ENCODE measurements at places on chromosomes 16 and 17. TPM values are rescaled to one million over a fixed set of nuclear protein-coding genes. Genes with fewer than 3 reads are reported as not detected.
A peak's percentile ranks its signal among the peaks of the same experiment; 100 is the strongest.

The APOH gene
- 0.82 TPM for total RNA-seq

GRCh38 chr17:50209472-50210239, 8.2 kb upstream of the COL1A1 start:
- peak; percentile 97 for DNase-seq
- H3K4me1 ChIP-seq, result peaks cover 44% of the 10 kb centered on the region
- no peak overlapping the region for H3K4me3 ChIP-seq
- no peaks in the 10 kb centered on the region for H3K27me3 ChIP-seq
- H3K36me3 ChIP-seq, result no peaks in the 10 kb centered on the region

GRCh38 chr17:41302981-41303380, 330 bp upstream of the KRTAP29-1 start:
- DNase-seq, result no peak
- no peaks in the 10 kb centered on the region for H3K4me1 ChIP-seq
- no peaks in the 10 kb centered on the region for H3K27me3 ChIP-seq
- H3K36me3 ChIP-seq, result no peaks in the 10 kb centered on the region

- no peaks in the 10 kb centered on the region for H3K36me3 ChIP-seq
- no peak overlapping the region for H3K4me3 ChIP-seq
- H3K4me1 ChIP-seq, result peaks cover 2% of the 10 kb centered on the region
Measured at GRCh38 chr17:2095536-2095910, 40.6 kb downstream of the HIC1 start.

The NOD2 gene
- total RNA-seq, result 1.3 TPM

GRCh38 chr17:3834811-3835210, 11.2 kb downstream of the NCBP3 start:
- H3K4me1 ChIP-seq, result no peaks in the 10 kb centered on the region
- H3K4me3 ChIP-seq, result no peak overlapping the region
- H3K27me3 ChIP-seq, result no peaks in the 10 kb centered on the region
- no peak overlapping the region for H3K27ac ChIP-seq

DNA sequence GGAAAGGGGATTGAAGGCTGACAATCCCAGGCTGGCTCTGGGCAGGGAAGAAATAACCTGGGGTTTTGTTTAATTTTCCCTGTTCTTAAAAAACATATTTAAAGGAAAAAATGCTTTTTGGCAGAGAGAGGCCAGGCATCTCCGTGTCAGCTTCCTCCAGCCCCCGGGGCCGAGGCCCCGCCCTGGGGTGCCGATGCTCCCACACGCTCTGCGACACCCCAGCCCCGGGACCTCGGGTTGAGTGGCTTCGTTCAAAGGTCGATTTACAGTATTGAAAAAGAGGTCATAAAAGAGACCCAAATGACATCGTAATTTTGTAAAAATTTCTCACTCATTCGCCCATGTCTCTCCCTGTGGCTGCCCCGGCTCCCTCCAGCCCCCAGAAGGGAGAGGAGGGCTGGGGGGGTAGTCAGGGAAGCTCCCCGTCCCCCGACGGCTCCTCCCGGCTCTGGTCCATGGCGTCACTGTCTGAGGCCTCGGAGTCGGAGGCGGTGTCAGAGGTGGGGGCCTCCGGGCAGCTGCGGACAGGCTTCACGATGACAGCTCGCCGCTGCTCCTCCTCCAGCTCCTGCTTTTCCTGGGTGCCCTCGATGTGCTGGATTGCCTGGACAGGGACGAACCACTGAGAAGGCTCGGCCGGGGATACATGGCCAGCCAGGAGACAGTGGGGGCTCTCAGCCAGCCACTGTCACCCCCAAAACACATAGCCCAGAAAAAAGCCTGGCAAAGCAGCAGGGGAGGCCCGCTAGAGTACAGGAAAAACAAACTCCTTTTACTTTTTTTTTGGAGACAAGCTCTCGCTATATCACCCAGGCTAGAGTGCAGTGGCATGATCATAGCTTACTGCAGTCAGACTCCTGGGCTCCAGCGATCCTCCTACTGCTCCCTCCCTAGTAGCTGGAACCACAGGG, 14.9 kb downstream of the TFAP4 start:
- H3K27ac ChIP-seq, result peak overlapping the region; percentile 63
- H3K27me3 ChIP-seq, result no peaks in the 10 kb centered on the region
- peak; percentile 47 for DNase-seq
- H3K4me1 ChIP-seq, result no peaks in the 10 kb centered on the region
- no peaks in the 10 kb centered on the region for H3K36me3 ChIP-seq
- no peak overlapping the region for H3K4me3 ChIP-seq

DNA sequence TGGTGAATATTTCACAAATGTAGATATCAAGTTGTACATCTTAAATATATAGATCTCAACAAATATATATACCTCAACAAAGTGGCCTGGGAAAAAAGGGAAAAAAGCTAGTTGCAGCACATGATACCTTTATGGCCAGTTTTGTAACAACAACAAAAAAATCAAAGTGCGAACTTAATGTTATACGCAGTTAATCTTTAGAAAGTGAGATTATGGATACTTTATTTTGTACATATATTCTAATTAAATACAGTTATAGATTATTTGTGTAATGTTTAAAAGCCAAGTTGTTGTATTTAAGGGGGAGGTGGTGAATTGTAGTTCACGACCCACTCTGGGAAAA, 385 bp upstream of the ZFP1 start:
- no peak for DNase-seq
- no peaks in the 10 kb centered on the region for H3K36me3 ChIP-seq
- no peak overlapping the region for H3K27ac ChIP-seq
- no peaks in the 10 kb centered on the region for H3K27me3 ChIP-seq
- H3K4me1 ChIP-seq, result no peaks in the 10 kb centered on the region
- peak overlapping the region; percentile 100 for H3K4me3 ChIP-seq

The RANGRF gene
- total RNA-seq, result 14.5 TPM

GRCh38 chr17:81306898-81307510, 11.9 kb upstream of the SLC38A10 start:
- no peak overlapping the region for H3K27ac ChIP-seq
- no peak for DNase-seq
- H3K36me3 ChIP-seq, result no peaks in the 10 kb centered on the region
- H3K4me3 ChIP-seq, result no peak overlapping the region
- no peaks in the 10 kb centered on the region for H3K4me1 ChIP-seq

The EVPL gene
- 1.0 TPM for total RNA-seq

The HOXB6 gene
- 0.58 TPM for total RNA-seq

The TVP23C gene
- 24.7 TPM for total RNA-seq

GRCh38 chr17:27579897-27580321, 51.1 kb upstream of the LGALS9 start:
- no peaks in the 10 kb centered on the region for H3K36me3 ChIP-seq
- no peaks in the 10 kb centered on the region for H3K27me3 ChIP-seq
- H3K27ac ChIP-seq, result no peak overlapping the region
- peaks cover 6% of the 10 kb centered on the region for H3K4me1 ChIP-seq

DNA sequence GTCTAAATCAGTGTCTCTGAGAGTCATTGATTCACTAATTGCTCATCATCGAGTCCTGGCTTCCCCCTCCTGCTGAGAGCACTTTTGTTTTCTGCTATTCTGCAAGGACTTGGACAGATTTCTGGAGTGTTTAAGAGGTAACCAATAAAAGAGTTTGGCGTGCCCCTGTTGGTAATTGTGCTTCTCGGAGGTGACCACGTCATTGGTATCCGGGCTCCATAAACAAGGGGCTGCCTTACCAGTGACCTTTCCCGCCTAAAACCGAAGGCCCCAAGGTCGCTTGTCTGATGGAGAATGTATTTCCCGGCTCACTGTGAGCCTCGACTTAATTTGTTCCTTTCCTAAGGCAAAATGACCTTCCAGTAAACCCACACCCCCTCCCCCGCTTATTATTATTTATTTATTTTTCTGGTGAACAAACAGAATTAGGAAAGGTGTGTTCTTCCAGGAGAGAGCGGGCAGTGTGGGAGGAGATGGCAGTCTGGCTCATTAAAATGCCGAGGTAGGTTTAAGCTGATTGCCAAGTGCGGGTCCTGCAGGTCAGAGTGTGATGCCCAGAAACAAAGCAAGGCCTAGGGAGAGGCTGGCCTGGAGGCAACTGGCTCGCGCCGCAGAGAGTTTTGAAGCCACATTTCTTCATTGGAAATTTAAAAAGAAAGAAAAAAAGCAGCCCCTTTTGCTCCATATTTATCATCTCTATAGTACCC, 30.2 kb downstream of the MSI2 start:
- H3K27ac ChIP-seq, result peak overlapping the region; percentile 84
- H3K4me1 ChIP-seq, result peaks cover 38% of the 10 kb centered on the region
- no peaks in the 10 kb centered on the region for H3K27me3 ChIP-seq
- no peak for DNase-seq

- no peak for DNase-seq
- no peak overlapping the region for H3K4me3 ChIP-seq
- no peaks in the 10 kb centered on the region for H3K36me3 ChIP-seq
- no peak overlapping the region for H3K27ac ChIP-seq
- H3K4me1 ChIP-seq, result no peaks in the 10 kb centered on the region
Measured at GRCh38 chr16:1565083-1565805, 31.8 kb downstream of the TMEM204 start.

The MT1G gene
- total RNA-seq, result 5.1 TPM

DNA sequence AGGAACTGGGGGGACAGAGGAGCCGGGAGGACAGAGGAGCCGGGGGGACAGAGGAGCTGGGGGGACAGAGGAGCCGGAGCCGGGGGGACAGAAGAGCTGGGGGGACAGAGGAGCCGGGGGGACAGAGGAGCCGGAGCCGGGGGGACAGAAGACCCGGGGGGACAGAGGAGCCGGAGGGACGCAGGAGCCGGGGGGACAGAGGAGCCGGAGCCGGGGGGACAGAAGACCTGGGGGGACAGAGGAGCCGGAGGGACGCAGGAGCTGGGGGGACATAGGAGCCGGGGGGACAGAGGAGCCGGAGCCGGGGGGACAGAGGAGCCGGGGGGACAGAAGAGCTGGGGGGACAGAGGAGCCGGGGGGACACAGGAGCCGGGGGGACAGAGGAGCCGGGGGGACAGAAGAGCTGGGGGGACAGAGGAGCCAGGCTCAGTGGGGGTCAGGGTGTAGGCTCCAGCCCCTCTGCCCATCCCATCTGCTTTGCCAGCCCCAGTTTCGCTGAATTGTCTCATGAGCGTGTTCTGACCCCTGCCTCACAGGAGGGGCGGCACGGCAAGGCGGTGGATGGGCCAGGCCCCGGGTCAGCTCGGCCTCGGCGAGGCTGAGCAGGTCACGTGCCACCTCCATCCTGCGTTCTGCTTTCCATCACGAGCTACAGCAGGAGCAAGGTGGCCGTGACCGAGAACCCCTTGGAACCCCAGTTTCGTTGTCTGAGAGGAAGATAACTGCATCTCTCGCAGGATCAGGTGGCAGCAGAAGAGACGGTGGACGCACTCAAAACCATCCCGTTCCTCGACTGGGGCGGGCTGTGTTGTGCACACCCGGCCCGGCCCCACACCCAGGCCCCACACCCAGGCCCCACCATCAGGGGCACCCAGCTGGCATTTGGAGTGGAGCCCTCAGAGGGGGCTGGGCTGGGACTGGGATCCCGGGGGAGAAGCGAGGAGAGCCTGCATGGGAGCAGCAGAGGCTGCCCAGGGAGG, 26.1 kb upstream of the CBFA2T3 start:
- H3K36me3 ChIP-seq, result no peaks in the 10 kb centered on the region
- no peak overlapping the region for H3K27ac ChIP-seq
- no peaks in the 10 kb centered on the region for H3K27me3 ChIP-seq
- H3K4me3 ChIP-seq, result no peak overlapping the region
- DNase-seq, result no peak

The DLX3 gene
- total RNA-seq, result 0.52 TPM

DNA sequence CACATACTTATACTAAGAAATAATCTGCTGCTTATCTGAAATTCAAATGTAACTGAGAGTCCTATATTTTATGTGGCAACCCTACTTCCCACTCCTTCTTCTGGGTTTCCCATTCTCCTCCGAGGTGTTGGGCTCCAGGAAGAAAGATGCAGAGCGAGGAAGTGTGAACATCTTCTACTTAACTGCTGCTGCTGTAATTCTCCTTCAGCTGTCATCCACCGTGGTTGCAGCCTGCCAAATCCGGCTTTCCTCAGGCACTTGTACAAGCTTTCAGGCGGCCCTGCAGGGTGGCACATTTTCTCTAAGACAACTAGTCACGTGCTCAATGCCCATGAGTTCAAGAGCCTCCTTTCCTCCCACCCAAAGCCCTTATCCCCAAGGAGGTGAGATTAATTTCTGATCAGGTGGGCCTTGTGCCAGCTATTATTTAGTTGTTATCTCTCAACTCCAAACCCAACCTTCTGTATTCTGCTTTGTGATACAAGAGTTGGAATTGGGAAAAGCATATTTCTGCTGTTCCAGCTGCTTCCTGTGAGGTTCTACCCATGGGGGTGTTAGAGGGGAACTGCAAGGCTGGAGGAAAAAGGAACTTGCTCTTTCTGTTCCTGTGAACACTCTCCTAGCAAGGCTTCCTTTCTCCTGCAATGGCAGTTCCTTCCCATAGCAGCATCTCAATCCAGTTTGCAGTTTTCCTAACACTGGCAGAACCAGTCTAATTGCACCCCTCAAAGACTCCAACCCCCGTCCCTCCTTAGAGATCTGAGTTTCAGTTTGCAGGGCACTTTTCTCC, 67.6 kb upstream of the RBBP6 start:
- H3K27me3 ChIP-seq, result no peaks in the 10 kb centered on the region
- H3K4me1 ChIP-seq, result no peaks in the 10 kb centered on the region
- H3K27ac ChIP-seq, result no peak overlapping the region
- no peak overlapping the region for H3K4me3 ChIP-seq
- H3K36me3 ChIP-seq, result no peaks in the 10 kb centered on the region
- DNase-seq, result no peak

DNA sequence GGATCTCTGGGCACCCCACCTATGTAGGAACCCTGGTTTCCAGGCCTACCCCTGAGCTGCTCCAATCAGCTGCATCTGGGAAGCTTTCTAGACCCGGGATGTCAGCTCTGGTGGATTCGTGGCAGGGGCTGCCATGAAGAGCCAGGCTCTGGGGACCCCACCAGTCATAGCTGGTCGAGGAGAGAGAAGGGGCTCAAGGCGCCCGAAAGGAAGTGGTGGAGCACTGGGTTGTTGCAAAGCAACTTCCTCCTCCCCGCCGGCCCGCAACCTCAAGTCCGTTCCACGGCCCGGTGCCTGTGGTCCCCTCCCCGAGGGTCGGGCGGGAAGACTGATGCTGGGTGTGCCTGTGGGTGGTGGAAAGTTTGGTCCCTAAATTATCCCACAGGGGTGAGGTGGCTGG, 10.2 kb downstream of the TBKBP1 start:
- no peak for DNase-seq
- no peaks in the 10 kb centered on the region for H3K36me3 ChIP-seq
- no peak overlapping the region for H3K4me3 ChIP-seq

DNA sequence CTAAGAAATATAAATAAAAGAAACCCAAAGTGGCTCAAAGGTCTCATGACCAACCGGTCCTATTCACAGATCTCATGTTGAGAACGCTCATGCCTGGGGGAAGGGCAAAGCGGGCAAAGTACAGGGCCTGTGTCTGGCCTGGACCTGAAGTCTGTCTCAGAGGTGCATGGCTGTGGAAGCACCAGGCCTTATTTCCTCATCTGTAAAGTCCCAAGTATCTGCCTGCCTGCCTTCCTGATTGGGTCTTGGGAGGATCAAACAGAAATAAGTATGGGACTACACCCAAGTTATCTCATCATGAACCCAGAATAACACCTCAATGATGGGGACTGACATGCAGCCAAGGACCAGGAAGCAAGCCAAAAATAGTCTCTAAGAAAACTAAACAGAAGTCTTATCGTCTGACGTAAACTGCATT, 14.2 kb downstream of the AXIN2 start:
- H3K27me3 ChIP-seq, result no peaks in the 10 kb centered on the region
- peaks cover 22% of the 10 kb centered on the region for H3K4me1 ChIP-seq
- no peak overlapping the region for H3K27ac ChIP-seq
- no peaks in the 10 kb centered on the region for H3K36me3 ChIP-seq

The SULT1A1 gene
- total RNA-seq, result 5.4 TPM
